Progenitor cell of endocrine pancreas (in vitro differentiated cells): ENCODE measurements at places on chromosomes 16 and 17.

DNA sequence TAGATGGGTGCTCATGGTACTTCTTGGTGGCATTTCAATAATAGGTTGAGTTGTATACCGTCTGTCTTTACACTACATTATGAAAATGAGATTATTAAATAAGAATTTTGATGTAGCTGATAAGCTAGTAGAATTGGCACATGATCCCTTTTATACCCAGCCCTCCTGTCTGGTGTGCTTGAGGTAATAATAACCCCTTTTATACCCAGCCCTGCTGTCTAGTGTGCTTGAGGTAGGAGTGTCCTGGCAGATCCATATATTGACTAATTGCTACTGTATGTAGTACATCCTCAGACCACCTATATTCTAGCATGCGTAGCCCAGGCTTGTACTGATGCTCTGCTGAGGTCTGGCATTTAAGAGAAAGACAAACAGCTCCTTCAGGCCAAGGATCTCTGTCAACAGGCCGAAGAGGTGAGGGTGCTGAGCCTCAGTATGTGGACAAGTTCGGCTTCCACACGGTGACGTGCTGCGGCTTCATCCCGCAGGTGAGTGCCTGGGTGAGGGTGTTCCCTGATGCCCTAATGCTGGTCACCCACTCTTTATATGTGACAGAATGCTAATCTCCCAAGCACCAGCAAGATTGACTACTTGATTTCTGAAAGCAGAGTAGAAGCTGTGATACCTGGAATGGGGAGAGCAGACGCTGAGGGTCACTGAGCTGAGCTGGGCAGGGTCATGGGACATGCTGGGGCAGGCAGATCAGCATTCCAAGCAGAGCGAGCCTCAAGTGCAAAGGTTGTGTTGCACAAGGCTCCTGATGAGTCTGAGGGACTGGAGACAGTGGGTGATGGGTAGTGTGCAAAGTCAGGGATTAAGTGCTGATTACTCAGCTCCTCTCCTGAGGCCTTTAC is 5.7 kb downstream of the FN3K start:
- no peak overlapping the region for H3K27ac ChIP-seq
- peaks cover 56% of the 10 kb centered on the region for H3K36me3 ChIP-seq
- H3K27me3 ChIP-seq: no peaks in the 10 kb centered on the region
- no peak overlapping the region for H3K4me3 ChIP-seq
- H3K4me1 ChIP-seq: peaks cover 2% of the 10 kb centered on the region

DNA sequence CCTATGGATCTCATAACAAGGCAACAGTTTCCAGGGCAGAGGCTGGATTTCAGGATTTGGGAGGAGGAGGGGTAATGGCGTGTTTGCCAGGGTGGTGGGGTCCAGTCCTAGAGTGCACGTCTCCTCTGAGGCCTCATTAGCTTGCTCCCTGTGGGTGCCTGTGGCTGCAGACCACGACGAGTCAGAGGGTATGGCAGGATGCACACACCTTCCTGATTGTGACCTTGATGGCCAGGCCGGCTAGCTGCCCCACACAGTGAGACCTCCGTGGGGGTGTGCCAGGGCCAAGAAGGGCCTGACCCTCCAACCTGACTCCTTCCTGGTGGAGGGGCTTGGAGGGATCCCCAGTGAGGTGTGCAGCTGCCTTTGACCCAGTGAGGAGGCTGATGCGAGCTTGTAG is 4.0 kb upstream of the SMTNL2 start:
- H3K4me1 ChIP-seq: peaks cover 25% of the 10 kb centered on the region
- H3K4me3 ChIP-seq: no peak overlapping the region
- H3K36me3 ChIP-seq: no peaks in the 10 kb centered on the region
- H3K27ac ChIP-seq: no peak overlapping the region
- DNase-seq: no peak

DNA sequence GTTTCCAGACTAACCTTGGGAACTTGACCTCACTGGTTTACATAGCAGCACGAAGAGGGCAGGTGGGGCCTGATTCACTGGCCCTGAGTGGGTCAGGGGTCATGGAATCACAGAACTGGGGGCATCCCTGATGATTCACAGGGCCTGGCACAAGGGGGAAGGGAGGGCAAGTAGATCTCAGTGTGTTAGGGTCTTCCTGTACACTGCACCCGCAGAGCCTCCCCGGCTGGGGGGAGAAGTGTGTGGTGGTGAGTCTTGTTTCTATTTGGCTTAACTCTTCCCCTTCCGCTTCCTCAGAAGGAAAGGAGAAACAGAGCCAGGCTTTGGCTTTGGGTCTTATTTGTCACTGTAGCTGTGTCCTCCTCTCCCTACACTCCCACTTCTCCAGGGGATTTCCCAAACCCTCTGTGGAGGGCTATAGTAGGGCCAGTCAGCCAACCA is 3.7 kb downstream of the STARD3 start:
- no peaks in the 10 kb centered on the region for H3K27me3 ChIP-seq
- no peaks in the 10 kb centered on the region for H3K36me3 ChIP-seq
- no peak for DNase-seq
- no peak overlapping the region for H3K27ac ChIP-seq

DNA sequence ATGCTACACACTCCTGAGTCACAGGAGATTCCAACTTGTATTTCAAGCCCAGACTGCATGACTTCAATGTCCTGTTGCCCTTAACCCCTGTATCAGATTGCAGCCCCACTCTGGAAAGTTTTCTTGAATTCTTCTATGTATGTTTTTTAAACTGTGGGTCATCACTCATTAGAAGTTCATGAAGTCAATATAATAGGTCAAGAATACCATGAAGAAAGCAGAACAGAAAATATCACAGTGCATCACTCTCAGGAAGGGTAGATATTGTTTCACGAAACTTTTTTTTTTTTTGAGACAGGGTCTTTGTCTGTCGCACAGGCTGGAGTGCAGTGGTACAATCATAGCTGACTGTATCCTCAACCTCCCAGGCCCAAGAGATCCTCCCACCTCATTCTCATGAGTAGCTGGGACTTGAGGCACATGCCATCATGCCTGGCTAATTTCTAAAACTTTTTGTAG is 20.5 kb downstream of the PRKCB start:
- H3K36me3 ChIP-seq: no peaks in the 10 kb centered on the region
- DNase-seq: no peak
- peaks cover 60% of the 10 kb centered on the region for H3K27me3 ChIP-seq
- H3K4me3 ChIP-seq: no peak overlapping the region

- peaks cover 3% of the 10 kb centered on the region for H3K4me1 ChIP-seq
- no peak overlapping the region for H3K4me3 ChIP-seq
- peaks cover 4% of the 10 kb centered on the region for H3K36me3 ChIP-seq
- H3K27ac ChIP-seq: no peak overlapping the region
Measured at GRCh38 chr17:1730326-1731193, 6.1 kb downstream of the WDR81 start.

GRCh38 chr16:11133344-11133943 is 122.6 kb downstream of the SOCS1 start:
- H3K4me3 ChIP-seq: no peak overlapping the region
- no peaks in the 10 kb centered on the region for H3K27me3 ChIP-seq
- peaks cover 6% of the 10 kb centered on the region for H3K36me3 ChIP-seq
- peaks cover 7% of the 10 kb centered on the region for H3K4me1 ChIP-seq
- DNase-seq: no peak
- peak overlapping the region; percentile 38 for H3K27ac ChIP-seq

DNA sequence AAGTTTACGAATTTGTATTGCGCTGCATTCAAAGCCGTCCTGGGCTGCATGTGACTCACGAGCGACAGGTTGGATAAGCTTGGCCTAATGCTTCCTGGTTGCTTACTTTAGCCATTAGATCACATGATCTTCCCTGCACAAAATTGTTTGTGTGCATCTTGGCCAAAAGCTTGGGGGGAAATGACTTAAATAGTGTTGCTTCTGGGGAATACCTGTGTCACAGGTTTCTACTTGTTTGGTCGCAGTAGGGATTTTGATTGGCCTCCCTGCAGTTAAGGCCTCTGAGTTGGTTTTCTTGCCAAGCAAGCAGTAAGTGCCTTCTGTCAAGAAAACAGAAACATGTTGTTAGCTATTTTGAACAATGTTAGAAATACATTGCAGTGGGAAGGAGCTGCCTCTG is 39.6 kb upstream of the DUSP14 start:
- peaks cover 12% of the 10 kb centered on the region for H3K36me3 ChIP-seq
- H3K4me1 ChIP-seq: peaks cover 12% of the 10 kb centered on the region
- H3K27ac ChIP-seq: peak overlapping the region; percentile 5

DNA sequence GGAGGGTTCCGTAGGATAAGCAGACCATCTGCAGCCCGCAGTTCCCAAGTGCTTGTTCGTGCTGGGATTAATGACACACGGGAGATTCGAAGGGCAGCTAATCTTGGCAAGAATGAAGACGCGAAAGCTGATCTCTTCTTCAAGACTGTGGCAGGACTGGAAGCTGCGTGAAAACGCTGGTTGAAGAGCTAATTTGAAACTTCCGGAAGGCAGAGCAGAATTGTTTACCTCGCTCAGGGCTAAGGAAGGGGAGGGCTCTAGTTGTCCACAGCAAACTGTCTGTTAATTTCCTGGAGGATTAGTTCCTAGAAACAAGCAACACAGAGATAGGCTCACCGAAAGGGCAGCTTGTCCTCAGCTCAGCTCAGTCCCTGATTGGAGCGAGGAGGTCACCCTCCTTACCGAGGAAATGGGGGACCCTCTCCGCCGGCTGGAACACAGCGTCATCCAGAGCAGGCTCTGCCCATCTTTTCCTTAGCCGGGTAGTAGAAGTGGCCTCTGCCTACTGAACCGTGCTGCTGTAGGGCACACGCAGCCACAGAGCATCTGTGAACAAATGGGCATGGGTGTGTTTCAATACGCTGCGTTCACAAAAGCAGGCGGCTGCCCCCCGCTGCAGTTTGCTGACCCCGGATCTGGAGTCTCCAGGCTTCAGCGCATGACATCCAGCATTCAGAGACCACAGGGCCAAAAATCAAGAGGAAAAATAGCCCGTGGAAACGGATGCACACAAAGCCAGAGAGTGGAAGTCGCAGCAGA is 16.7 kb upstream of the BAIAP2 start:
- no peak overlapping the region for H3K27ac ChIP-seq
- H3K27me3 ChIP-seq: no peaks in the 10 kb centered on the region
- H3K36me3 ChIP-seq: peaks cover 3% of the 10 kb centered on the region
- DNase-seq: no peak
- peak overlapping the region; percentile 61 for H3K4me3 ChIP-seq
- H3K4me1 ChIP-seq: peaks cover 5% of the 10 kb centered on the region

DNA sequence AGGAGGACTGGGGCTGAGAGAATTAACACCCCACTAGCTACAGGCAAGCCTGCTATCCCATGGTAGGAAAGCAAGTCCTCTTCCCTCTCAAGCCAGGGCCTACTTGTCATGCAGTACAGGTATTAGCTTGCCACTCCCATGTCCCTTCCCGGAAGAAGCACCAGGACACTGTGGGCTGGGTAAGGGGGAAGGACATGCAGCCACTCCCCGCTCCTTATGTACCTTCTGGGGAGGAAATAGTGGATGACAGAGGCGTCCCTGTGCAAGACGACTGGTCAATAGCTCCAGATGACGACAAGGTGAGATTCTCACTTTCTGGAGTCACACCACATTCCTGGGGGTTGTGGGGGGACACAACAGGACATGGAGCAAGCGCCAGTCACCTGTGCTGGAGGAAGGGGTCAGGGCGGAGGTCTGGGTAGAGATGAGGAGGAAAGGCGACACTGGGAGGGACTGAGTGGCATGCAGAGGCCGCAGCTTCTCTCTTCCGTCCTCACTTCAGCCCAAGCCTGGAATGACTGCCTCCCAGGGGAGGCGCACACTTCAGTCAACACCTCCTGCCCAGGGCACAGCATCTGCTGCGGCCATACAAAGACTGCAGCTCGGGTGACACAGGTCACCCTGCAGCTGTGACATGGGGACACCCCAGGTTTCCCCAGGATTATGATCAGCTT is 15.1 kb upstream of the FOXJ1 start:
- H3K4me1 ChIP-seq: peaks cover 3% of the 10 kb centered on the region
- H3K27me3 ChIP-seq: no peaks in the 10 kb centered on the region
- H3K36me3 ChIP-seq: peaks cover 14% of the 10 kb centered on the region
- H3K4me3 ChIP-seq: no peak overlapping the region

GRCh38 chr16:19073344-19073743 is 5.9 kb downstream of the COQ7 start:
- DNase-seq: no peak
- no peaks in the 10 kb centered on the region for H3K27me3 ChIP-seq
- no peak overlapping the region for H3K27ac ChIP-seq
- no peak overlapping the region for H3K4me3 ChIP-seq
- H3K4me1 ChIP-seq: no peaks in the 10 kb centered on the region
- peaks cover 20% of the 10 kb centered on the region for H3K36me3 ChIP-seq

DNA sequence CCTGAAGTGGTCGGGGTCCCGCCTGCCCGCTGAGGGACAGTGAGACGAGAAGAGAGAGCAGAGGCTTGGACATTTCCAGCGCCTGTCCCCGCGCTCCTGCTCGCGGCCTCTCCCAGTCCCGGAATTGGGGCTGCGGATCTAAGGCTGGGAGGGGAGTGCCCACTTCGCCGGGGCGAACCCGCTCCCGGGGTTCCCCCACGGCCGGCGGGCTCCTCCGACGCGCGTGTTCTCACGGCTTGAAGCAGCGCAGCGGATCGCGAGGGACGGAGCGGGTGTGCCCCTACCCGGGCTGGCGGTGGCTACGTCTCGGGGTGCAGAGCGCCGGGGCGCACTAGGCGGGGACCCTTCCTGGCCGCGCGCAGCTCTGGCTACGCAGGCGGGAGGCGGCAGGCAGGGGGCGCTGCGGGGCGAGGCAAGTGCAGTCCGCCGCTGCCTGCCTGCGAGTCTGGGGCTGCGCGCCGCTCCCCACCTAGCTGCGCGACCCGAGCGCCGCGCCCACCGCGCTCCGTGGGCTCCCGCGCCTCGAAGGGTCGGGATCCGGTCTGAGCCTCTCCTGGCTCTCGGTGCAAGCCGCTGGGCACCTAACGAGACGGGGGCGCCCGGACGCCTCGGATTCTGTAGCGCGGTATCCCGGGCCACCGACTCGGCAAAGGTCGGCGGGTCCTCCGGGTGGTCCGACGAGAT is 1.2 kb downstream of the NGFR start:
- DNase-seq: peak; percentile 81
- H3K4me3 ChIP-seq: peak overlapping the region; percentile 62
- H3K36me3 ChIP-seq: no peaks in the 10 kb centered on the region
- peaks cover 6% of the 10 kb centered on the region for H3K4me1 ChIP-seq

DNA sequence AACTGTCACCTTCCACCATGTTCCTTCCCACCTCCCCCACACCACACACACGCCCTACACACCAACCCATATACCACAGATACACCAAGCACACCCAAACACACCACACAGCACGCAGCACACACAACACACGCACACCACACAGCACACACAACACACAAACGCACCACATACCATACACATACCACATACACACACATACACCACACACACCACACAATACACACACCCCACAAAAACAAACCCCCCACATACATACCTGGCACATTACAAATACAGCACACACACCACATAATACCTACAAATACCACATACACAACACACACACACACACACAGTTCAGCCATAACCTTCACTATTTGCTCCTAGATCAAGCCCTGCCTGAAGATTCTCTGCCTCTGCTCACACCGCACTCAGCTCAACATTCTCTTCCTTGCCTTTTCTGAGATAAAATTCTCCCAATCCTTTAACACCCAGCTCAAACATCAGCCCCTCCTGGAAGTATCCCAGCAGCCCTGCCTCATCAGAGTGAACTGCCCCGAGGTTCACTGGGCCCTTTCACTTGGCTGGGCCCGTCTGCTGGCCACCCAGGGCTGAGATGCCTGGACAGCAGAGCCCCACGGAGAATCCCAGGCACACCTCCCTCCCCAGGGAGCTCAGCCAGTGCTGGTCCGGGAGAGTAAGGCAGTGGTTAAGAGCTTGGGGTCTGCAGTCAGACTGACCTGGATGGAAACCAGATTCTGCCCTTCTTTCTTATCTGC is 31.9 kb upstream of the CPNE2 start:
- H3K4me1 ChIP-seq: no peaks in the 10 kb centered on the region
- no peaks in the 10 kb centered on the region for H3K36me3 ChIP-seq
- peak overlapping the region; percentile 0 for H3K27ac ChIP-seq
